ENCODE measurements at places on chromosomes 7 and 10. TPM values are rescaled to one million over a fixed set of nuclear protein-coding genes. Genes with fewer than 3 reads are reported as not detected.

- peak overlapping the region; percentile 99 for H3K27ac ChIP-seq
Measured at GRCh38 chr7:55366461-55367070, 1.4 kb downstream of the LANCL2 start.

- H3K4me1 ChIP-seq: no peaks in the 10 kb centered on the region
- no peak overlapping the region for H3K27ac ChIP-seq
- H3K4me3 ChIP-seq: no peak overlapping the region
- DNase-seq: no peak
Measured at GRCh38 chr10:93271347-93271746, 197.7 kb downstream of the CYP26A1 start.

DNA sequence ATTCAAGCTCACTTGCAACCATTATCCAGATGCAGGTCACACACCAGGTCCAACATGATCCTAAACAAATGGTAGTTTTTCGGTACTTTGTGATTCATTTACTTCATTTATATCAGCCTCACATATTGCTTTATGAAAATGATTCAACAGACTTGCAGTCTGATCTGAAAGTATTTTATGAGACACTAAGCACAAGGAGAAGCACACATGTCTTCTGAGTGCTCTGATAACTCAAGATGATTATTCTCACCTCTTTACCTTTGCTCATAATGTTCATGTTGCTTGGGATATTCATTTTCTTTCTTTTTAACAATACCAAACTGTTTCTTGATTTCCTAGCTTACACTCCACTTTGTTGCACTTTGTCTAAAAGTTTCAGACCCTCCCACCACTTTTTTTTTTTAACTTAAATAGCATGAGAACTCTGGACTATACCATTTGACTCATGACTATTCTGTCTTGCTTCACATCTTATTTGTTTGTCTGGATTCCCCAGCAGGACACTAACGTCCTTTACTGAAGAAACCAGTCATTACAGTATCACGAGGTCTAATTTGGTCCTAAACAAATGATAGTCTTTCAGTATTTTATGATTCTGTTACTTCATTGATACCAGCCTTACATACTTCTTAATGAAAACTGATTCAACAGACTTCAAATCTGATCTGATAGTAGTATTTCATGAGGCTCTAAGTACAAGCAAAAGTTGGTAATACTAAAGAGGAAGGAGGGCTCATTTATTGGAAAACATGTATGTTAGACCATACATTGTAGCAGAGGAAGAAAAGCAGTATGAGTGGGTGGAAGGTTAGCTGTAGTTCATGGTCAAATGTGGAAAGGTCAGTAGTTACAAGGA, 171.8 kb upstream of the AHR start:
- H3K27ac ChIP-seq: no peak overlapping the region
- no peaks in the 10 kb centered on the region for H3K27me3 ChIP-seq
- H3K36me3 ChIP-seq: no peaks in the 10 kb centered on the region
- no peak for DNase-seq
- H3K4me3 ChIP-seq: no peak overlapping the region

DNA sequence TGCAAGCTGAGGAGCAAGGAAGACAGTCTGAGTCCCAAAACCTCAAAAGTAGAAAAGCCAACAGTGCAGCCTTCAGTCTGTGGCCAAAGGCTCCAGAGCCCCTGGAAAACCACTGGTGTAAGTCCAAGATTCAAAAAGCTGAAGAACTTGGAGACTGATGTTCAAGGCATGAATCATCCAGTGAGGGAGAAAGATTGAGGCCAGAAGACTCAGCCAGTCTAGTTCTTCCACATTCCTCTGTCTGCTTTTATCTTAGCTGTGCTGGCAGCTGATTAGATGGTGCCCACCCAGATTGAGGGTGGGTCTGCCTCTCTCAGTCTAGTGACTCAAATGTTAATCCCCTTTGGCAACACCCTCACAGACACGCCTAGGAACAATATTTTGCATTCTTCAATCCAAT, 20.1 kb upstream of the MDFIC start:
- H3K27me3 ChIP-seq: no peaks in the 10 kb centered on the region
- DNase-seq: no peak
- H3K27ac ChIP-seq: no peak overlapping the region
- H3K4me3 ChIP-seq: no peak overlapping the region
- H3K36me3 ChIP-seq: no peaks in the 10 kb centered on the region

DNA sequence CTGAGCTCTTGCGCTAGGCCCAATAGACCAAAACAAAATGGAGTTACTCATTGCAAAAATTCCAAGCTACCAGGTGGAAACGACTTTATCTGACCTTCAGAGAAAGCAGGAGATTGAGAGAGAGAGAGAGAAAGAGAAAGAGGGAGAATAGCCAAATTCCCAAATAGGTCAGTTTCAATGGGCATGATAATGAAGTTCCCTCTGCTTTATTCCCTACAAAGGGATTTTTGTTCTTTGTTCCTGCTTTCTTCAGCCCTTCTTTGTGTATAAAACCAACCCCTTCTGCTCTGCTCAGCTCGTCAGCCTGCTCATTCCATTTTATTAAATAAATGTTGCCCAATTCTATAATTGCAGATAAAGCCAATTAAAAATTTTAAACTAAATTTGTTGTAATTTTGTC, 45.0 kb upstream of the GPR37 start:
- DNase-seq: no peak
- no peak overlapping the region for H3K4me3 ChIP-seq
- H3K27ac ChIP-seq: no peak overlapping the region

DNA sequence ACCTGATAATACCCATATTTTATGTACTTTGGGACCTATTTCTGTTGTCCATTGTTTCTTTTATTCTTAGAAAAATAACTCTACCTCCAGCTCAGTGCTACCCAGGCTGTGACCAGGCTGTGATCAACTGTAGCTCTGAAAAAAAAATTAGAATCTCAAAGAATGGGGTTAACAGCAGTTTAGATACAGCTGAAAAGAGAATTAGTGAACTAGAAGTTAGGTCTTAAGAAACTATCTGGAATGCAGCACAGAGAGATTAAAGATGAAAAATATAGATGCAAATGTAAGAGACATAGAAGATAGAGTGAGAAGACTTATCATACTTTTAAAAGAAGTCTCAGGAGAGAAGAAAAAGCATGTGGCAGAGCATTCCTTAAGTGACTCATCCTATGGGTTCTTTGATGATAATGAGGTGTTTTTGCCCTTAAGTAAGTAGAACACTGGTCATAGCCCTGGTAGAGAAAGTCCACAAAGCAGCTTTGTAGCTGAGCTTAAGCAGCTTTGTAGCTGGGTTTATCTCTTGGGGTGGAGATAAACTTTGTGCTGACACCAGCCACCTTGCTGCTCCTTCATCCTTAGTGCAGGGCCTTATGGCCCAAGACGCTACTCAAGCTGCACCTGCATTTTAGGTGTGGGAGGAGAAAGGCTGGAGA, 27.3 kb upstream of the SFRP5 start:
- no peaks in the 10 kb centered on the region for H3K36me3 ChIP-seq
- H3K27me3 ChIP-seq: no peaks in the 10 kb centered on the region
- no peak overlapping the region for H3K27ac ChIP-seq

- DNase-seq: no peak
- no peak overlapping the region for H3K4me3 ChIP-seq
- H3K27me3 ChIP-seq: peaks cover 9% of the 10 kb centered on the region
Measured at GRCh38 chr7:1610013-1610677, 40.3 kb upstream of the PSMG3 start.

DNA sequence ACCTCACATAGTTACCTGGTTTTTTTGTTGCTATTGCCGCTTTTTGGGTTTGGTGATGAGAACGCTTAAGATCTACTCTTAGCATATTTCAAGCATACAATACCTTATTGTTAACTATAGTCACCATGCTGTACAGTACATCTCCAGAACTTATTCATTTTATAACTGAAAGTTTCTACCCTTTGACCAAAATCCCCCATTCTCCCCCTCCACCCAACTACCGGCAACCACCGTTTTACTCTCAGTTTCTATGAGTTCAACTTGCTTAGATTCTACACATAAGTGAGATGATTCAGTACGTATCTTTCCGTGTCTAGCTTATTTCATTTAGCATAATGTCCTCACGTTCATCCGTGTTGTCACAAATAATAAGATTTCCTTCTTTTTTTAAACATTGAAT, 86.7 kb upstream of the IL6 start:
- no peaks in the 10 kb centered on the region for H3K27me3 ChIP-seq
- no peaks in the 10 kb centered on the region for H3K36me3 ChIP-seq
- no peaks in the 10 kb centered on the region for H3K4me1 ChIP-seq

DNA sequence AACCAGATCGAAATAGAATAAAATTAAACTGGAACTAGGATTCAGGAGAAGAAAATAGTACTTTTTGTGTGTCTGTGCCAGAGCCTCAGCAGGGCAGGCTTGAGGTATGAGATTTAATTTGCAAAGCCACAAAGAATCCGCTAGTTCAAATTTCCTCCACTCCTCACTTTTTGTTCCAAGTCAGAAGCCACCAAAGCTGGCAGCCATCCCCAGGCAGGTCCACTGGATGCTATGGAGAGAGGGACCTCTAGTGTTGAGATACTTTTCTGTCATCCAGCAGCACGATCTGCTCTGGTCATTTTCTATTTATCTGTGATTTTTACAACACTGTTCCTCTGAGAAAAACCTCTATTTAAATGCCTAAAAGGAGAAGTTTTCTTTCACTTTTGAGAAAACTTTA, 147.9 kb upstream of the FRMD4A start:
- H3K4me3 ChIP-seq: no peak overlapping the region
- H3K27me3 ChIP-seq: no peaks in the 10 kb centered on the region
- peak overlapping the region; percentile 27 for H3K27ac ChIP-seq
- DNase-seq: peak; percentile 83

DNA sequence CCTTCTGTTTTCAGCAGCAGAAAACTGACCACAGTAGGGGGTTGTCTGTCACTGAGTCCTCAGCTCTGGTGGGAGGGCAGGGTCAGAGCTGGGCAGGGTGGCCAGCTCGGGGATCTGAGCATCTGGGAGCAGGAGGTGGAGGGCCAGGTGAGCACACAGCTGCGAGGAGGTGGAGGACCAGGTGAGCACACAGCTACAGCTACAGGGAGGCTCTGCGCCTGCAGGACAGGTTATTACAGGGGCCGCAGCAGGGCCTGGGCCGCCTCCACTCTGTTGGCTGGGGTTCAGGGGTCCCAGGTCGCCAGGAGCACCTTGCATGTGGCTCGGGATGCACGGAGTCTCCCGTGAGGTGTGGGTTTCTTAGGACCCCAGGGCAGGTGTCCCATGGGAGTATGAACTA, 52.4 kb upstream of the PRKAR1B start:
- no peak overlapping the region for H3K4me3 ChIP-seq
- no peak overlapping the region for H3K27ac ChIP-seq
- DNase-seq: no peak
- no peaks in the 10 kb centered on the region for H3K27me3 ChIP-seq
- no peaks in the 10 kb centered on the region for H3K36me3 ChIP-seq

DNA sequence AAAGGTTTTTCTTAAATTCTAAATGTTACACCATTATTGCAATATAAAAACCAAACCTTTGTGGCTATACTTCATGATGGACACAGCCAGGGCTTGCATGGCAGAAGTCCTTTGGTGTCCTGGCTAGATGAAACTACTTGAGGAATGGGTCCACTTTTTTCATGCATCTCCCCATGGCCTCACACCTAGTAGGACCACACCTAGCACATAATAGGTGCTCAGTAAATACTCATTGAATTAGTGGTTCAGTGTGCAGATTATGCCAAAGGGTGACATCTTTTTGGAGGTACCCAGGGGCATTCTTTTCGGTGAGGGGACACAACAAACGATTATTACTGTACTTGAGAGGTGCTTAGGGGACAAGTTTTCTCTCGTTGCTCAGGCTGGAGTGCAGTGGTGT, 20.7 kb upstream of the SRGN start:
- no peak for DNase-seq
- no peak overlapping the region for H3K4me3 ChIP-seq
- no peaks in the 10 kb centered on the region for H3K36me3 ChIP-seq

DNA sequence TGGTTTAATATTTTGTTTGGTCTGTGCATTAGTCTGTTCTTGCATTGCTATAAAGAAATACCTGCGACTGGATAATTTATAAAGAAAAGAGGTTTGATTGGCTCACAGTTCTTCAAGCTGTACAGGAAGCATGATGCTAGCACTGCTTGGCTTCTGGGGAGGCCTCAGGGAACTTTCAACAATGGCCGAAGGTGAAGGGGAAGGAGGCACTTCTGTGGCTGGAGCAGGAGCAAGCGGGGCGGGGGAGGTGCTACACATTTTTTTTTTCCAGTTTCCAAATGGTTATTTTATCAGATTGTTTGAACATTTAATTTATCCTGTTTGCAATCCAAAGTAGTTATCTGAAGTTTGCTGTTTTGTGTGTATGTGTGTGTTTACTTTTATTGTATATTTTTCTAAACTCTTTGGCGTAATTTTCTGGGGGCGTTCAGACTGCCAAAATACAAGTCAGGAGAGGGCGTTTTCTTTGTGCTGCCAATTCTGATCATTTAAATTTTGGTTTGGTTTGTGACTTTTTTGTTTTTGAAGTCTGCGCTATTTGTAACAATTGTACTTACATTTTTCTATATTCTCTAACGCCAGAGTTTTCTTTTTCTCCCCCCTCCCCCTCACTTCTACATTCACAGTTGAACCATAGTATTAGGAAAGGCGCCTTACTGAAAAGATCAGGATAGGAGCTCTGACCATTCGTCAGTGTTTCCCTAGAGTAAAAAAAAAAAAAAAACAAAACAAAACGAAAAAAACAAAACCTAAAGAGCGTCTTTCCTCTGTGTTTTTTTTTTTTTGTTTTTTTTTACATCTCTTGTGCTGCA, 58.5 kb downstream of the ZNF783 start:
- H3K27me3 ChIP-seq: no peaks in the 10 kb centered on the region
- H3K4me3 ChIP-seq: no peak overlapping the region

- no peaks in the 10 kb centered on the region for H3K27me3 ChIP-seq
- no peaks in the 10 kb centered on the region for H3K36me3 ChIP-seq
- DNase-seq: no peak
- no peaks in the 10 kb centered on the region for H3K4me1 ChIP-seq
- no peak overlapping the region for H3K27ac ChIP-seq
- no peak overlapping the region for H3K4me3 ChIP-seq
Measured at GRCh38 chr7:9981742-9982349, 991.8 kb upstream of the PHF14 start.

SLC39A12 gene
- not detected for total RNA-seq

CPA4 gene
- 10.2 TPM for total RNA-seq

CCAR1 gene
- total RNA-seq: 30.9 TPM

SPDYE6 gene
- total RNA-seq: not detected

COL28A1 gene
- total RNA-seq: 13.8 TPM

NME8 gene
- total RNA-seq: not detected

CALD1 gene
- total RNA-seq: 72.6 TPM

ENTPD1 gene
- 2.1 TPM for total RNA-seq

SPDYE8 gene
- total RNA-seq: not detected

ERVW-1 gene
- not detected for total RNA-seq

GRM3 gene
- not detected for total RNA-seq
